GDM1 (cell line): ENCODE measurements at places on chromosomes 2 and 18.

- no peak for DNase-seq
Observed at GRCh38 chr2:84749442-84749841, 131.4 kb downstream of the TRABD2A start.

DNA sequence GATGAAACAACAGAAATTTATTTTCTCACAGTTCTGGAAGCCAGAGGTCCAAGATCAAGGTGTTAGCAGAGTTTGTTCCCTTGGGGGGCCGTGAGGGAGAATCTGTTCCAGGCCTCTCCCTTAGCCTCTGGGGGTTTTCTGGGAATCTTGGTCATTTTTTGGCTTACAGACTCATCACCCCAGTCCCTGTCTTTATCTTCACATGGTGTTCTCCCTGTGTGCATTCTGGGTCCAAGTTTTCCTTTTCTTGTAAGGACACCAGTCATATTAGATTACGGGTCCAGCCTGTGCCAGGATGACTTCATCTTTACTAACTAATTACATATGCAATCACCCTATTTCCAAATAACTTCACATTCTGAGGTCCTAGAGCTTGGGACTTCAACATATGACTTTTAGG, 292.5 kb upstream of the TRIB2 start:
- DNase-seq: no peak

DNA sequence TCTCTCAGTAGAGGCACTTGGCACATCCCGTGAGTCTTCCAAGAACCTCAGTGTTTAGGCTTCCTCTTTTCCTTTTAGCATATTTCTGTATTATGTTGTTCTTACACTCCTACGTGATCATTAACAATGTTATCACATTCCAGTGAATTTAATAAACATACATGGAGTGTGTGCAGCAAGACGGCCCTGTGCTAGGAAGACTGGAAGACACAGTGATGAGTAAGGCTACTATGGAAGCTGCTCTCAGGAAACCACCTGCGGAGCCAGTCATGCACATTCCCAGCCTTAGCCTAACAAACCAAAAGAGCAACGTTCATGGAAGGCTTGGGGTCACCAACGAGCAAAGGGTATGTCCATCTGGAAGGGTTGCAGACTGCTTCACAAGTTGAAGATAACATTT, 103.4 kb downstream of the ETAA1 start:
- no peak for DNase-seq

GRCh38 chr18:61738042-61738441, 154.8 kb downstream of the RNF152 start:
- no peak for DNase-seq

- no peak for DNase-seq
Observed at GRCh38 chr2:185700883-185701282, 37.7 kb upstream of the FSIP2 start.

GRCh38 chr2:151476287-151476686, 66.6 kb downstream of the RIF1 start:
- DNase-seq: no peak

GRCh38 chr2:173547499-173547898, 192.8 kb downstream of the CDCA7 start:
- no peak for DNase-seq

- no peak for DNase-seq
Observed at GRCh38 chr2:8636721-8637636, 44.9 kb upstream of the ID2 start.

DNA sequence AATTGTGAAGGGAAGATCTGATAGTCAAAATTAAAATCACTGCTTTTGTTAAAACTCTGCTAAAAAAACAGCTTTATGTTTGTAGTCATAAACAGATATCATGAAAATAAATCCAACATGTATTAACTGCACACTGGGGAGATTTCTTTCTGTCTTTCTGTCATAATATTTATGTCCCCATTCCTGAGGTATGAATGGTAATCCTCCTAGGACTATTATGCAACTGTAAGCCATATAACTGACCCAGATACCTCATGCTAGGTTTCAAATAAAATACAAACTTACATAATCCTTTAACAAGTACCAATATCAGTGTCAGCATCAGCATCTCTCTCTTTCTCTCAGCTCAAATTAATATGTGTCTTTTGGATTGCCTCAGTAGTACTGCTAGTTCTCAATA, 18.2 kb downstream of the IFIH1 start:
- DNase-seq: no peak

GRCh38 chr2:72173640-72174321, 26.1 kb upstream of the CYP26B1 start:
- no peak for DNase-seq

GRCh38 chr18:46427216-46427995, 229.6 kb downstream of the LOXHD1 start:
- DNase-seq: no peak

GRCh38 chr2:19979932-19980331, 10.0 kb downstream of the WDR35 start:
- no peak for DNase-seq

DNA sequence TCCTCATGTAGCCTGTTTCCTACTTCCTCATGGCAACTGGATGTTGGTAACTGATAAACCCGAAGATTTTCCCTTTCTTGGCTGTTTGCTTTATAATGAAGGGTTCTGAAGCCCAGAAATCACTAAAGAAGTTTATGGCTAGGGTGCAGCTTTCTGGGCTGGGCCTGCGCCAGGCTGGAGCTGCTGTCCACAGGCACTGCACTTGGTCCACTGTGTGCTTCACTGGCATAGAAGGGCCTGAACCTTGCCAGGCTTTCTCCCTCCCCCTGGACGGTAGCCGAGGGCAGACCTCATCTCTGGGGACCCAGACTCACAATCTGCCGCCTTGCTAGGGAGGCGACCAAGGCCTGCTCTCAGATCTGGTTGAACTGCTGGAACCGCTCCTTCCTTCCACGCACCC, 133.3 kb upstream of the SPRED2 start:
- DNase-seq: no peak

DNA sequence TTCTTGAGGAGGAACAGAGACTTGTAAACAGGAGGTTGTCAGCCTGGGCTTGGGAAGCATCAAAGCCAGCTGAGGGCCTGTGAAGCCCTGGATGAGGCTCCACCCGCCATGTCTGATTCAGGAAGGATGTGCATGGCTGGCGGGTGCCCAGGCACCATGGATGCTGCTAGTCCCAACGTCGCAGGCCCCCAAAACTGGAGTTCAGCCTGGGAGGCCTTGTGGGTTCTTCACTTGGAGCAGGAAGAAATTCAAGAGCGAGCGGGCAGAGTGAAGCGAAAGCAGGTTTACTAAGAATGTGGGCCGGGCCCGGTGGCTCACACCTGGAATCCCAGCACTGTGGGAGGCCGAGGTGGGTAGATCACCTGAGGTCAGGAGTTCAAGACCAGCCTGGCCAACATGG, 12.1 kb upstream of the PXDN start:
- DNase-seq: no peak

DNA sequence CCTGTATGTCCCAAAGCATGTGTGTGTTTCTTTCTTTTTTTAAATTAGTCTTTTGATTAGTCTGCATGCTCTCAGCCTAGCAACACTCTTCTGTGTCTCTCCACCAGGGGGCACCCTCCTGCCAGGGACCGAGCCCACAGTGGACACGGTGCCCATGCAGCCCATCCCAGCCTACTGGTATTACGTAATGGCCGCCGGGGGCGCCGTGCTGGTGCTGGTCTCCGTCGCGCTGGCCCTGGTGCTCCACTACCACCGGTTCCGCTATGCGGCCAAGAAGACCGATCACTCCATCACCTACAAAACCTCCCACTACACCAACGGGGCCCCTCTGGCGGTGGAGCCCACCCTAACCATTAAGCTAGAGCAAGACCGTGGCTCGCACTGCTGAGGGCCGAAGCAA, 93.8 kb downstream of the NRP2 start:
- DNase-seq: peak; percentile 43

DNA sequence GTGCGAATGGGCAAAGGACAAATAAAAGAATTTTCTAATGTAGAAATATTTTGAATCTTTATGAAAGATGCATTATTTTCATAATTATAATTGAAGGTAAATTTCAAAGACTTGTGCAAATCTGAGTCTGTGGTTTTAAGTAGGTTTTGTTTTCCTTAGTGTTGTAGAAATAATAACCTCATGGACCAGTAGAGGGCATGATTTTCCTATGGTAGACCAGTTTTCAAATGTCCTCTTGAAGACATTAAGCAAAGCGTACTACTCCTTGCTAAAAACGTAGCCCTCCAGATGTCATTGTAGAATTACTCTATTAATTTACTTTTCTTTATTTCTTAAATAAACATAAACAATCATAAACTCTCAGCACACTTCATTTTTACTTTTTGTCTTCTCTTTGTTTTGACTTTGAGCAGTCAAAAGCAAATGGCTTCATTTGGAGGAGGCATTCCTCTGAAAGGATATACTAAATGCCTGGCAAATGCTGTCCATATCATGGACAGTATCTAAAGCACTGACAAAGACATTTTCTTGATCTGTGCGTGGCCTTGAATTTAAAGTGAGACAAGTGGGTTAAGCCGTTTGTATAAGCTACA, 85.8 kb upstream of the FAM237A start:
- DNase-seq: no peak

GRCh38 chr2:176128172-176128981, 1.1 kb upstream of the HOXD8 start:
- DNase-seq: no peak

DNA sequence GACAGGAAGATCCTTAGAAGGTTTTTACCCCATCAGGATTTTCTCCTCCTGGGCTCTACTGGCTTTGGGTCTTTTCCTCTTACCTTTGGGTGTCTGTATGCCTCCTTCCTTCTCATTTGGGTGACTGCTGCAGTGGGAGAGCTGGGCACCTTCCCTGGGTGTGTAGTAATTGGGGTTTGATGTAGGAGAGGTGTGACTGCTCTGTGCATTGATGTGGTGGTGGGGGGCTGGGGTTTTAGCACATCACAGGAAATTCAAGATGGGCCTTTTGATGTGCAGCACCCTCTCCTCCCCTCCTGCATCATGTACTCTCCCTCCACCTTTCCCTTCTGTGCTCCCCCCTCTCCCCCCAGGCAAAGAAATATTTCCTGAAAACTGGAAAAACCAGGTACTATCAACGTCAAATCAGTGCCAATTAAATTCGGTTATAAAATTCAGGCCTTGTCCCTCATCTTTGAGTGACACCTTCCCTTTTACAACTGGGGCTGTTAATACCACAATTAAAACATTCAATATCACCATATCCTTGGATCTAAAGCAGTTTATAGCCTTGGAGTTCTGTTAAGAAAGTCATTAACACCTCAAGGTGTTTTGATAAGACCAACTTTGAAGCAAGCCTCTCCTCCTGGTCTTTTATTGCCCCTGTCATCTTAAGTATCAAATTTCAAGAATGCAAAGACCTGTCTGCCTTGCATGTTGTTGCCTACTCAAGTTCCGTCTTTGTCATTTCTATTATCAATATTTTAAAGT, 23.3 kb downstream of the EDAR start:
- no peak for DNase-seq

DNA sequence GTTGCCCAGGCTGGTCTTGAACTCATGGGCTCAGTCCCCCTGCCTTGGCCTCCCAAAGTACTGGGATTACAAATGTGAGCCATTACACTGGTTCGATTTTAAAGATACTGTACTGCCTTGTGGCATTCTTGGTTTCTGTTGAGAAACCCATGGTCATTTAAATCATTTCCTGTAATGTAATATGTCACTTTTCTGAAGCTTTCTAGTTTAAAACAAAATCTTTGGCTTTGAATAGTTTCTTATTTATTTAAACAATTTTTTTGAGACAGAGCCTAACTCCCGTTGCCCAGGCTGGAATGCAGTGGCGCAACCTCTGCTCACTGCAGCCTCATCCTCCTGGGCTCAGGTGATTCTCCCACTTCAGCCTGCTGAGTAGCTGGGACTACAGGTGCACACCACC, 8.9 kb downstream of the ZNF512 start:
- DNase-seq: no peak

- no peak for DNase-seq
Observed at GRCh38 chr2:215436705-215437565, 1.1 kb upstream of the FN1 start.
